ENCODE measurements at places on chromosomes 2 and 18.

DNA sequence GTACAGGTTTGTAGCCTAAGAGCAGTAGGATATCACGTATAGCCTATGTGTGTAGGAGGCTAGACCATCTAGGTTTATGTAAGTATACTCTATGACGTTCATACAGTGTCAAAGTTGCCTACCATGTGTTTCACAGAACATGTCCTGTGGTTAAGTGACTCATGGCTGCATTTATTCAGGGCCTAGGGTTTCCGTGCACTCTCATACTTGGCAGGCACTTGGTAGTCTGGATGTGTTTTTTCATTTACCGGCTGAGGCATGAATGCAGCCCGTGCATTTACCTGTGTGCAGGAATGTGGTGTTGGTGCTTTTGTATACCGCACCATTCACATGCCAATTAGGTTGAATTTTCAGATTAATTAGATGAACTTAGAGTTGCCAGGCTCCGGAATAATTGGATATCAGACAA is 43.4 kb downstream of the MYL12B start:
- no peak for DNase-seq

DNA sequence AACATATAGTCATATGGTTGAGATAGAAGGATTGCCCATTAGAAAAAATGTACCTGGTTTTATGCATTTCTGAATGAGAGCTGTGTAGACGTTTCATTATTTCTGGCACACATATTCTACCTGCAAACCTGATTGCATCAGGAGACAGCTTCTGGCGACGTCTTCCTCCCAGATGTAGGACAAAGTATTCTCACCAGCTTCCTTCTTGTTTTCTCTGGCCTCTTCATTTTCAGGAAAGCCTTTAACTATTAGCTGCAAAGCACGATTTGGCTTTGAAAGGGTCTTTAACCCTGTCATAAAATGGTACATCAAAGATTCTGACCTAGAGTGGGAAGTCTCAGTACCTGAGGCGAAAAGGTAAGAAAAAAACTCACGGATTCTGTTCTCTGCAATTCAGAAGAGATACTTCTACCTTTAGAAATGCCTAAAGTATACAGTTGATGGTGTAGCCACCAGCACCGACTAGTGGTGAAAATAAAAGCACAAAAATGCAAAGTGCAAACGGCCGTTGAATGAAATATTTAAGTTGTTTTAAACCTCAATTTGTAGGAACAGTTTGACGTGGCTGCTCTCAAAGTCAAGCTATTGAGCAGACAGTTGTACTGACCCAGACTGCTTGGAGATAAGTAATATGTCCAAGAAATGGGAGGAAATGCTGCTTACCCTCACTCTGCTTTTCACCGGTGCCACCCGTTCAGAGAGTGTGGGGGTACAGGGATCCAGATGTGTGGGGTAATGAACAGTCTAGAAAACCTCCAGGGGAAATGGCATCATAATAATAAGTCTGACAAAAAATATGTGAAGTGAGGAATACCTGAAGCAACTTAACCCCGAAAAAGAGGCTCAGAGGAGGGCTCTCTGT is 20.2 kb downstream of the IL18RAP start:
- DNase-seq = peak; percentile 18

DNA sequence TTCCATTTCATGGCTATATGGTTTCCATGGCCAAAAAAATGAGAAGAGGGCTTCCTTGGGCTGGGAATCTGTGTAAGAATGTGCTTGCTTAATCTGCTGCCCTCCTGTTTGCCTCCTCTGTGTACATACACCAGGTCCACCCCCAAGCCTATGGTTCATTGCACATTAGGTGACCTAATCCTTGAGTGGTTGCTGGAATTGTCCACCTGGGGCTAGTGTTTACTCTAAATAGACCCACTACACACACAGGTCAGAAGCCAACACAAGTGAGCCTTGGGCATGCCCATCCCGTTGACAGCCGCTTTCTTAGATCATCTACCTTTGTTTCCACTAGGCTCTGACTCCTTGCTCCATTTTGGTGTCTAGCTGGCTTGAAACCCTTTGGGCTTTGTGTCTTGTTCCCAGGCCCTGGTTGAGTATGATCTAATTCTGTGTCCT is 59.2 kb upstream of the ATL2 start:
- no peak for DNase-seq

DNA sequence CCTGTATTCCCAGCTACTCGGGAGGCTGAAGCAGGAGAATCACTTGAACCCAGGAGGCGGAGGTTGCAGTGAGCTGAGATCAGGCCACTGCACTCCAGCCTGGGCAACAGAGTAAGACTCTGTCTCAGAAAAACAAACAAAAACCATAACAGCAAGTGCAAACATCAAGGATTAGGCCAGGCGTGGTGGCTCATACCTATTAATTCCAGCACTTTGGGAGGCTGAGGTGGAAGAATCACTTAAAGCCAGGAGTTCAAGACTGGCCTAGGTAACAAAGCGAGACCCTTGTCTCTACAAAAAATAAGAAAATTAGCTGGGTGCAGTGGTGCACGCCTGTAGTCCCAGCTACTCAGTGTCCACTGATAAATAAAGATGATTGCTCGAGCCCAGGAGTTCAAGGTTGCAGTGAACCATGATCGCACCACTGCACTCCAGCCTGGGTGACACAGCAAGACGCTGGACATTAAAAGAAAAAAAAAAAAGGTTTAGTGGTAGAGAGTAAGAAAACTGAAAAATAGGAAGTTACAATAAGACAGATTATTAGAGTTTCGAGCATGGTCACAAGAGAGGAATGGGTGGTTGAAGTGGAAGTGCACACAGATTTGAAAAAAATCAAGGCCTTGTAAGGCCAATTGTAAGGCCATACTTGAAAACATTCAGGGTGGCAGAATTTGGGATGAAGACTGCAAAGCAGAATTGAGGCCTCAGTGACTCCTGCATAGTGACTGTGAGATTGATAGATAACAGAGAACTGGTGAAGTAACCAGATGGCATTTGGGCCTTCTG is 6.4 kb upstream of the KCMF1 start:
- DNase-seq = no peak

GRCh38 chr18:24187689-24188088 is 48.8 kb downstream of the CABYR start:
- DNase-seq = no peak

GRCh38 chr18:31233621-31234275 is 71.1 kb upstream of the DSC1 start:
- DNase-seq = no peak

DNA sequence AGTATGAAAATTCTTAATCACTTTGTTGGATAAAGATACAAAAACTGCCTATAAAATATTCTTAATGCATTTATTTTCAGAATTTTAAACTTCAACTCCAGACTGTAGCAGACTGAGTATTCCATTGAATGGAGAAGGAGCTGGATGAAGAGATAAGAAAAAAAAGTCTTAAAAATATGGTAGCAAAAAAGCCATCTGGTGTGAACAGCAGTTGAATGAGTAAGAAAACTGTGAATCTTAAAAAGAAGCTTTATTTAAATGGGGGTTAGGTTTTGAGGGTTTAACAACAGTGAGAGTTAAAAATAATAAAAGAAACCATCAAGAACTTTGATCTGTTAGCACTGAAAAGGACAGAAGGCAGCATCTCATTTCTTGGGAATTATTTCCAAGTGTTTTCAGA is 91.5 kb downstream of the KCNH7 start:
- DNase-seq = no peak

- DNase-seq = no peak
These were observed 25.1 kb downstream of the ABCB11 start for GRCh38 chr2:169005994-169006393.

GRCh38 chr2:54161660-54162424 is 46.4 kb downstream of the ACYP2 start:
- DNase-seq = no peak

- no peak for DNase-seq
These were observed 37.8 kb upstream of the IKZF2 start for GRCh38 chr2:213189001-213189899.

GRCh38 chr2:43896906-43897305 is 58.1 kb downstream of the ABCG8 start:
- DNase-seq = no peak

DNA sequence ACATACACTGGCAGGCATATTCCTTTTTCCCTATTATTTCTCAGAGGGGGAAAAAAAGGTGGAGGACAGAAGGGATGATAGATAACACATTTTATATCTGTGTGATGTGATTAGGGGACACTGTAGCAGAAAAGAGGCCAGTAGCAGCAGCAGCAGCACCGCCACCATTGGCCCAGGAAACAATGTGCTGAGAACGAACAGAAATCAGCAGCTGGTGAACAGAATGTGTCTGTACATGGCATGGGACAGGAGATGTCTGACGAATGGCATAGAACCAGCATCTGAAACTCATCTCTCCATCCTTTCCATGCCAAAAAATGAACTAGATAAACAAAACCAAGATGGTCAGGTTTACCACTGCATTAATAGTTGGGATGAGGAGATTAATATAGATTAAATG is 936.1 kb upstream of the ACVR2A start:
- no peak for DNase-seq

DNA sequence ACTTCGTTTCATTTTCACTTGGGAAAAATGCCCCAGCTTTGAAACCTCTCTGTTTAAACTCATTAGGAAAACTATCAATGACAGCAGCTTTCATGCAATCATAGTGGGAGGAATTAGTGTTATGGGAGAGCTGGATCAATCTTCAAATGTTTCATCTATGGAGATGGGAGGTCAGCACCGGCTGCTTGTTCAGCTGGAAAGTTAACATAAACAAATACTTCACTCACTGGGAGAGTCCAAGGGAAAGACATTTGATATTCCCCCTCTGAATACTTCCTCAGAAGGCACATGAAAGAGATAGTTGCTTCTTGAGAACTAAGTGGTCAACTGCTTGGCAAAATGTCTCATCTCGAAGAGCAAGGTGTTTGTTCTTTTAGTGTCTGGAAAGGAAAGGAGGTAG is 7.3 kb downstream of the LYPD1 start:
- no peak for DNase-seq

GRCh38 chr2:8125741-8126711 is 555.8 kb upstream of the ID2 start:
- no peak for DNase-seq

DNA sequence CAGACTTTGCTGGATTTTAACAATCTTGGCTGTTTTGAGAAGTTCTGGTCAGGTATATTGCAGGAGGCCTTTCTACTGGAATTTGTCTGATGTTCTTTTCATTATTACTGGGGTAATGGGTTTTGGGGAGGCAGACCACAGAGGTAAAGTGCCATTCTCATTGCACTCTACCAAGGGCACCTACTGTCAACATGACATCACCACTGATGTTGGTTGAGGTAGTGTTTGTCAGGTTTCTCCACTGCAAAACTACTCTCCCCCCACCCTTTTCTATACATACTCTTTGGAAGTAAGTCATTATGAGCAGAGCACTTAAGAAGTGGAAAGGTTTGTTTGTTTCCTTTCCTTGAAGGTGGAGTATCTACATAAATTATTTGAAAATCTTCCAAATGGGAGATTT is 27.0 kb downstream of the PRKD3 start:
- DNase-seq = no peak

GRCh38 chr2:105581555-105581944 is 163.2 kb upstream of the NCK2 start:
- DNase-seq = no peak

DNA sequence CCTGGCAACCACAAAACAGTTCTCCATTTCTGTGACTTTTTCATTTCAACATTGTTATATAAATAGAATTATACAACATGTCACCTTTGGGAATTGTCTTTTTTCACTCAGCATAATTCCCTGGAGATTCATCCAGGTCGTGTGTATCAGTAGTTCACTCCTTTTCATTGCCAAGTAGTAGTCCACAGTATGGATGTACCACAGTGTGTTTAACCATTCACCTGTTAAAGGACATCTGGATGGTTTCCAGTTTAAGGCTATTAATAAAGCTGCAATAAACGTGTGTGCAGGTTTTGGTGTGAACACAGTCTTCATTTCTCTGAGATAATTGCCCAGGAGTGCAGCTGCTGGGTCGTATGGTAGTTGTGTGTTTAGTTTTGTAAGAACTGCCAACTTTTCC is 35.7 kb downstream of the COPS7B start:
- DNase-seq = no peak

DNA sequence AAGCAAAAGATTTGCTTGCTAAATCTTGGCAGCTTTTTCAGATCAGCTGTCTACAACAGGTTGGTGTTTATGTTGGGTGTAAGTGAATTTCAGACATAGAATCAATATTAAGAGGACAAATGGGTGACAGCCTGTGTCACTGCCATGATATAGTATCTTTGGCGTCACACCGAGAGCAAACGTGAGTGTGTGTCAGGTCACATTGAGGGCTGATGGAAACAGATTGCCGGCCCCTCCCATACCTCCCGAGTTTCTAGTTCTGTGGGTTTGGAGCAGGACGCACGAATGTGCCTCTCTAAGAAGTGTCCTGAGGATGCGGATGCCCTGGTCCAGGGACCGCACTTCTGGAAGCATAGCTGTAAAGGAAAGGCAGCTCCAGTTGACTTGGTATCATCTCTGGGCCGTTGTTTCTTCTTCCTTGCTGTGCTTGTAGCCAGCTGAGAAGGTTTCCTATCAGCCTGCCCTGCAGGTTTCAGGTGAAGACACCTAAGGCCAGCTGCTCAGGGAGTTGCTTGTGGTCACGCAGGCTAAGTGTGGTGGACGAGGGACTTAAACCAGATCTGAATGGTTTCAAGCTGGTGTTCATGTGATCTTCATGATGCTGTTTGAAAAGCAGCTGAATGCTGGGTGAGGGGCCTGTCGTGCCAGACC is 6.4 kb downstream of the AGAP1 start:
- DNase-seq = no peak

- DNase-seq = no peak
These were observed 249.0 kb downstream of the DYSF start for GRCh38 chr2:71702071-71702970.

- no peak for DNase-seq
These were observed 19.6 kb downstream of the CAPN14 start for GRCh38 chr2:31197669-31198068.

- no peak for DNase-seq
These were observed 278.8 kb upstream of the SLC14A2 start for GRCh38 chr18:45336448-45336847.

DNA sequence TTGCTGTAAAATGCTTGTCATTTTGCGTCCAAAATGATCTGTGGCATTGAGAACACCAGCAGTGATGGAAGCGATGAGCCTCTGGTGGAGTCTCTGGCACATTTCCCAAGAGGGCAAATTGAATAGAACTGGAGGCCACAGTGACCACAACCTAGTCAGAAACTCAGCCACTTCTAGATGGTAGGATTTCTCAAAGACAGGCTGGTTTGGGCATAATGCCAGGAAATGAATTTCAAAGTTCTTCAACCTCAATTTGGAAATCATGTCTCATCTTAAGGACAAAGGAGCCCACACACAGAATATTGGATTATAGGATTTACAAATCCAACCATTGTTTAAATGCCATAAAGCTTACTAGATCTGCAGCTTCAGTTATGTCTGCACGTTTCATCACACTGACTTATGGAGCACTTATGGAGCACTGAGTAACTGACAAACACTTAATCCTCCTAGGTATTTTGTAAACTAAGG is 132.1 kb downstream of the COL6A3 start:
- DNase-seq = no peak

All from GM12891 (cell line).